ENCODE measurements at places on chromosomes 4 and X.
A peak's percentile ranks its signal among the peaks of the same experiment; 100 is the strongest.

DNA sequence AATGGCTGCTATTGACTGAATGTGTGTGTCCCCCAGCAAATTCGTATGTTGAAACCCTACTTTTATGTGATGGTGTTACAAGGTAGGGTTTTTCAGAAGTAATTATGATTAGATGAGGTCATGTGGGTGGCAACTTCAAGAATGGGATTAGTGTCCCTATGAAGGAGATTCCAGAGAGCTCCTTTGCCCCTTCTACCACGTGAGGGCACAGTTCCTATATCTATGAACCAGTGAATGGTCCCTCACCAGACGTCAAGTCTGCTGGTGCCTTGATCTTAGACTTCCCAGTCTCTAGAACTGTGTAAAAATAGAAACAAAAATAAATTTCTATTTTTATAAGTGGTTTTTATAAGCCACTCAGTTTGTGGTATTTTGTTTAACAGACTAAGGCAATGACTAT lies 1137.6 kb upstream of the IGFBP7 start:
- DNase-seq: no peak

DNA sequence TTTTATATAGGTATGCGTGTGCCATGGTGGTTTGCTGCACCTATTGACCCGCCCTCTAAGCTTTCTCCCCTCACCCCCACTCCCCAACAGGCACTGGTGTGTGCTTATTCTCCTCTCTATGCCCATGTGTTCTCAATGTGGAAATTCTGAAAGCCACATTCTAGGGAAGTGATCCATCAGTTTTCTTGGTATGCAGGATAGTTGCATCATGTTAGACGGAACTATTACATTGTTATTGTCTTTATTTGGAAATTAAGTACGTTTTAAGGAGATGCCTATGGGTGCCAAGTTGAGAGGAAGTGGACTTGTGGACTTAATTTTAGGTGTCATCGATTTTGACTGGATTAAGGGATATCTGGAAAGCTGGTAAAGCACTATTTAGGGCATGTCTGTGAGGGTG lies 204.6 kb downstream of the RBM46 start:
- DNase-seq: no peak

DNA sequence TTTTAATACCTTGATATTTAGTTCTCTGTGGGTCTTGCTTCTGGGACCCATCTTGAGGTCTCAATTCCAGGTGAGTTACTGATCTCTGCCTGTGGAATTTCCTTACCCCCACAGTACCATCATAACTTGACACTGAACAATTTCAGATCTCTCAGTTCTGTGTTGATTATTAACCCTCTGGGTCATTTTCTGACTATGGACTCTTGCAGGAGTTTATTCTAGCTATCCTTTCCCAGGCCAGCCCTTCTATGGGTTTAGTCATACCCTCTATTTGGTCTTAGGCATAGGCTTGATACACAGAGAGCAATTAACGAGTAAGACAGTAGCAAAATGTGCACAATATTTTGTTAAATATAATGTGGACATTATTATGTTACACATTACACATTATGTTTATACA lies 3.7 kb upstream of the SPARCL1 start:
- no peak for DNase-seq

GRCh38 chrX:70509078-70509477 lies 64.4 kb downstream of the DLG3 start:
- no peak for DNase-seq

- no peak for DNase-seq
Measured at GRCh38 chrX:43940816-43941474, 32.2 kb downstream of the NDP start.

- no peak for DNase-seq
Measured at GRCh38 chr4:632926-633325, 7.6 kb downstream of the PDE6B start.

DNA sequence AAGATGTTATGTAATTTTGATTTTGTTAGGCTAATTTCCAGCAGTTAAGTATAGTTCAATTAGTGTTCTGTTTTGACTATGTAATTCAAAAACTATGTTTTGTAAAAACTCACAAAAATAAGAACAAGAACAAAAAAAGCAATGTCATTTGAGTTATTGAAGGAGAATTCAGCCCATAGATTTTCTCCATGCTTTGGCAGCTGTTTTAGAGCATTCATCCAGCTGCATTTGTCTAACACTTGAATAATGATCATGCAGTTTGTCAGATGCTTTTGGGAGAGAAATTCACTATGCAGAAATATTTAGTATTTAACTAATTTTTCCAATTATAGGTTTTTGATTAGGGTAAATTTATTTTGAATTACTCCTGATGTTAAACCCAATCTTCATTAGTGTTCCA lies 14.2 kb downstream of the CPE start:
- no peak for DNase-seq

DNA sequence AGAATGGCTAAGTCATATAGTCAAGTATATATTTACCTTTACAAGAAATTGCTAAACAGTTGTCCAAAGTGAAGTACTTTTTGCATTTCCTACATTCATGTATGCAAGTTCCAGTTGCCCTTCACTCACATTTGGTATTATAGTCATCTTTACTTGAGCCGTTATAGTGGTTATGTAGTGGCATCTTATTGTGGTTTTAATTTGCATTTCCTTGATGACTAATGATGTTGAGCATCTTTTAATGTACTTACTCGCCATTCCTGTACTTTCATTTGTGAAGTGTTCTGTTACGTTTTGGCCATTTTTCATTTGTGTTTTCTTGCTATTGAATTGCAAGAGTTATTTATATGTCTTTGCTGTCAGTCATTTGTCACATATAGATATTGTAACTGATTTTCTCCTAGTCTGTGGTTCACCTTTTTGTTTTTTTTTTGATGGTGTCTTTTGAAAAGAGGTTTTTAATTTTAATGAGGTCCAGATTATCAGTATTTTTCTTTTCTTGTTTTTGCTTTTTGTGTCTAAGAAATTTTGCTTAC lies 27.6 kb downstream of the ARFIP1 start:
- no peak for DNase-seq

- DNase-seq: no peak
Measured at GRCh38 chrX:130147631-130148030, 18.0 kb downstream of the AIFM1 start.

DNA sequence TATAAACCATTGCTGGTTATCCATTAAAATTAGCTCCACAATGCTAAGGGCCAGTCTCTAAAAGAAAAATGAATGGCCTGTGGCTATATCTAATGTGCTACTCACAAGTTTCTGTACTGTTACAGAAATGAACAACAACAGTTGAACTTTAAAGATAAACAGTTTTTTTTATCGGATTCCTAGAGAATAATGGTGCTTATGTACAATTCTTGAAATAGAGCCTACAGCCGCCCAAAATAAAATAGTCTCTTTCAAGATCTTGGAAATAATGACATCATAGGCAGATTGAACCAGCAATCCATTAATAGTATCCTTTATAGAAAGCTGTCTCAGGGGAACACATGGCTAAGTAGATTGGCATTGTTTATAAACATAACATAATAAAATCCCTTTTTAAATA lies 23.4 kb downstream of the PAK3 start:
- DNase-seq: no peak

DNA sequence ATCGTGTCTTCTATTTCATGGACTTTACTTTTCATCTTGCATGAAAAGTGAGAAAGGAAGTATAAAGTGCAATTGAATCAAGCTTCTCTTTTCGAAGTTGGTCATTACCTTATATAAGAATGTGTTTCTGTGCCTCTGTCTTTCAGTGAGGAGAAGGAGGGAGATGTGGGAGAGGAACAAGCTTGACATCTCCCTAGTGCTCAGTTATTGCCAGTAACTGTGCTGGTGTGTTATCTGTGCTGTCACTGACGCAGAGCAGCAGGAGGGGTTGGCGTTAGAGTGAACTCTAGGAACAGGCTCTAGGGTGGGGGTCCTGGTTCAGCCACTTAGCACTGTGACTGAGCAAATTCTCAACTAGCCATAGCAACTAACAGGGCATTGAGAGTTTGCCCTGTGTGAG lies 34.0 kb upstream of the TBC1D9 start:
- no peak for DNase-seq

- DNase-seq: no peak
Measured at GRCh38 chr4:186727169-186727976, 3.7 kb upstream of the FAT1 start.

- no peak for DNase-seq
Measured at GRCh38 chr4:150007512-150007911, 70.7 kb upstream of the DCLK2 start.

DNA sequence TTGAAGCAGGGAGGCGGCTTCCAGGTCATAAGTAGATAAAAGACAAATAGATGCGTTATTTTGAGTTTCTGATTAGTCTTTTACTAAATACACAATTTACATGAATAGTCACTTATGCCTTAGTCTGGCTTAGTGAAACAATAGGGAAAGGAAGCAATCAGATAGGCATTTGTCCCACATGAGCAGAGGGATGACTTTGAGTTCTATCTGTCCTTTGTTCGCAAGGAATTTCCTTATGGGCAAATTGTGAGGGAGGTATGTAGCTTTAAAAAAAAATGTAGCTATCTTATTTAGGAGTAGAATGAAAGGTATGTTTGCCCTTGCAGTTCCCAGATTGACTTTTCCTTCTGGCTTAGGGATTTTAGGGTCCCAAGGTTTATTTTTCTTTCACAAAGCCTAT lies 26.3 kb upstream of the ADH1C start:
- DNase-seq: no peak

DNA sequence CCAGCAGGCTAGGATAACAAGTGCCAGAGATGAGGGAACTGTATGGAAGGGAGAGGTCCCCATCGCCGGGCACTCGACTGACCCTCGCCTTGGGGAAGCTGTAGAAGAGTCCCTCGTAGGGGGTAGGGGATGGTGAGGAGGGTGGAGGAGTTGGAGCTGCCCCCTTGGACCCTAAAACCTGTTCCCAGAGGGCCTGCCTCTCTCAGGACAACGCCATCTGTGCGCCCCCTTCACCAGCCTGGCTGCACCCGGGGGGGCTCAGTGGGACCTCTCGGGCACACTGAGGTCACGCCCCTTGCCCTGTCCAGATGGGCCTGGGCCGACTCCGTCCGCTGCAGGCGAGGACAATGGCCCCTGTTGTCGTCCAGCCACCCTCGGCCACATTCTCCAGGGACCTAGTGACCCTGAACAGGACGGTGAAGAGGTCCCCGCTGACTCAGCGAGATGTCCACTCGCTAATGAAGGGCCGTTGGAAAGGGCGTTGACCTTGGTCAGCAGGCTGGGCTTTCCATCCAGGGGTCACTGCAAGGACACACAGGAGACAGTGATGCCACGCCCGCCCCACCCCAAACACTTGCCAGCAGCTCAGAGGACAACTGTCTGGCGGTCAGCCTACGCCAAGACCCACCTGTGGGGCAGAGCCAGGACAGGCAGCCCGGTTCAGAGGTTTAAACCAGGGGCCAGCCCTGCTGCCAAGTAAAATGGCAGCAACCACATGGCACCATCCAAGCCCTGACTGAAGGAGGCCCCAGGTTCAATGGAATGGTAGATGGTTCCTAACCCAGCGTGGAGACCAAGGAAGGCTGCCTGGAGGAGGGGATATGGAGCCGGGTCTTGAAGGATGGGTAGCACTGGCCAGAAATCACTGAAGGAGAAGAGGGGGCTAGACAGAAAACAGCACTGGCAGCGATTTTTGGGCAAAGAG lies 51.2 kb downstream of the HMX1 start:
- no peak for DNase-seq

GRCh38 chr4:67573193-67573592 lies 14.7 kb downstream of the STAP1 start:
- no peak for DNase-seq

DNA sequence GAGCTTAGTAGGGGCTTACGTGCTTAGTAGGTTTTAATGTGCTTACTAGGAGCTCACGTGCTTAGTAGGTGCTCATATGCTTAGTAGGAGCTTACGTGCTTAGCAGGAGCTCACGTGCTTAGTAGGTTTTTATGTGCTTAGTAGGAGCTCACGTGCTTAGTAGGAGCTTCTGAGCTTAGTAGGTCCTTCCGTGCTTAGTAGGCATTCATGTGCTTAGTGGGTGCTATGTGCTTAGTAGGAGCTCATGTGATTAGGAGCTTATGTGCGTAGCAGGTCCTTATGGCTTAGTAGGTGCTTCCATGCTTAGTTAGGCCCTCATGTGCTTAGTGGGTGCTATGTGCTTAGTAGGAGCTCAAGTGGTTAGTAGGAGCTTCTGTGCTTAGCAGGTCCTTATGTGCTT lies 59.4 kb downstream of the SHOX start:
- DNase-seq: no peak

DNA sequence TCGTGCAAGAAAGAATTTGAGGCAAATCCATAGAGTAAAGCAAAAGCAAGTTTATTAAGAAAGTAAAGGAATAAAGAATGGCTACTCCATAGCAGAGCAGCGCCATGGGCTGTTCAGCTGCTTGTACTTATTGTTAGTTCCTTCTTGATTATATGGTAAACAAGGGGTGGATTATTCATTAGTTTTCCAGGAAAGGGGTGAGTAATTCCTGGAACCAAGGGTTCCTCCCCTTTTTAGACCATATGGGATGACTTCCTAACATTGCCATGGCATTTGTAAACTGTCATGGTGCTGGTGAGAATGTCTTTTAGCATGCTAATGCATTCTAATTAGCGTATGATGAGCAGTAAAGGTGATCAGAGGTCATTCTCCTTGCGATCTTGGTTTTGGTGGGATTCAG lies 23.5 kb upstream of the CEP135 start:
- DNase-seq: no peak

GRCh38 chr4:48706736-48707135 lies 73.3 kb downstream of the FRYL start:
- no peak for DNase-seq

DNA sequence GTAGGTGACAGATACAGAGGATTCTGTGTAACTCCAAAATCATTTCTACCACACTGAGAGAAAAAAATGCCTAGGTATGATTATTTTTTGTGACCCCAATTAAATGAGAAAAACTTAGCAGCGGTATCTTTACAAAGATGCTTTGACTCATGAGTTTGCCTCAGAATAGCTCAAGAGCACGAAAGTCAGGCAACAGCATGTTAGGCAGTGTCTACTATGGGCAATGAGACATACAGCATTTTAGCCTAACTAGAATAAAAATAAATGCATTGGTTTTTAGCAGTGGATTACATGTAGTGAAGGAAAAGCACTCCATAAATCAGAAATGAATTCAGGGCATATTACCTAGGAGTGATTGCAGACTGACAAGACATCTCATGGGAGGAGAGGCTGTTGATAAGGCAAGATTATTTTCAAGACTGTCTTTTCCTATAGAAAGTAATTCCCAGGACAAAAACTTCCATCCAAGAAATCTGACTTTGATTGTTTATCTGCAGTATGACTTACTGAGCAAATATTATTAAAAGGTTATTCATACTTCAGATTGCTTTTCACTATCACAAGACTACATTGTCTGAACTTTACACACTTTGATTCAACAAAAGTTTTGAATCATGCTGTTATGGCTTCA lies 3.6 kb downstream of the ANXA10 start:
- DNase-seq: no peak

- DNase-seq: peak; percentile 93
Measured at GRCh38 chr4:120066517-120067340, at the start of gene MAD2L1. Gene MAD2L1, minus strand, starts transcription at chr4:120066848. Its CDS starts 114 bp downstream, at chr4:120066734.

- no peak for DNase-seq
Measured at GRCh38 chr4:71520850-71521249, 182.0 kb downstream of the SLC4A4 start.

All from right kidney (tissue), 9 donors.